ENCODE measurements at places on chromosomes 1 and 21.

- no peak for DNase-seq
Observed at GRCh38 chr1:33047839-33048305, 11.2 kb upstream of the AK2 start.

DNA sequence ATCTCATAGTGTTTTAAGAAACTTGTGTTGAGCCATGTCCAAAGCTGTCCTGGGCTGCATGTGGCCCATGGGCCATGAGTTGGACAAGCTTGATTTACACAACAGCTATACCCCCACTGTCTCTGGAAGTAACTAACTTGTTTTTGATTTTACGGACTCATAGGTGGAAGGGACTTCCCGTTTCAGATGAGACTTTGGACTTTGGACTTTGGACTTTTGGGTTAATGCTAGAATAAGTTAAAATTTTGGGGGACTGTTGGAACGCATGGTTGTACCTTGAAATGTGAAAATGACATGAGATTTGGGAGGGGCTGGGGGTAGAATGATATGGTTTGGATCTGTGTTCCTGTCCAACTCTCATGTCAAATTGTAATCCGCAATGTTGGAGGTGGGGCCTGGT, 52.6 kb upstream of the ZSWIM5 start:
- no peak for DNase-seq

DNA sequence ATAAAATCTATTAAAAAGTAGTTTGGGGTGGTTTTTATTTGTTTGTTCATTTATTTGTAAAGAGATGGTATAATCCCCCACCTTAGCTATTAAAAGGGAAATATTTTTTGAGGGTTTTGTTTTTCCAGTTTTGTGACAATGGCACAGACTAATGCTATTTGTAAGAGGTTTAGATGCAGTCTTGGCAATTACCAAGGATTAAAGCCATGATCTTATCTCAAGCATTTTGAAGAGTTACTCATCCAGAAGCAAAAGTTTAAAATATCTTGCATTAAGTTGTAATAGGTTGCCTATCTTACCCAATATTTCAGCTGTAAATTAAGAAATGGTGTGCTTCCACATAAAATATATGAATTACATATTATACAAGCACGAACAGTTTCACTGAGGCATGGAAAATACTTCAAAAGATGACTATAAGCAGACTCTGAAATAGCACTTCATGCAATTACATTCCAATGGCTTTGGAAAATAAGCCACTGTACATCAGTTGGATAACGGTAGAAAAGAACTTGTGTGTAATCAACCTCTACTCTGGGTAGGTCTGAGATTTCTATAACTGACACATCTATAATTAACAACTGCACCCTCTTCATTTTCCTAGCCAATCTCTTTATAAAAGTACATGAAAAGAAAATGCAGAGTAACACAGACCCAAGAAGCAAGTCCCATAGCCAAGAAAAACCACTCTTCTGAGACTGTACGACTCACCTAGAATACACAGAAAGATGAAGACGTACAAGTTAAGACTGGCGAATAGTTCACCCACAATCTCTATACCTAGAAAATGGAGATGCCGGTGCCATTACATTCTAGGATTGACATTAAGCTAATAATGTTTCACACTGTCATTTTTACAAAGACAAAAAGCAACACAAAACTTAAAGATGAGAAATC, 95.2 kb downstream of the PTPN14 start:
- DNase-seq: no peak

DNA sequence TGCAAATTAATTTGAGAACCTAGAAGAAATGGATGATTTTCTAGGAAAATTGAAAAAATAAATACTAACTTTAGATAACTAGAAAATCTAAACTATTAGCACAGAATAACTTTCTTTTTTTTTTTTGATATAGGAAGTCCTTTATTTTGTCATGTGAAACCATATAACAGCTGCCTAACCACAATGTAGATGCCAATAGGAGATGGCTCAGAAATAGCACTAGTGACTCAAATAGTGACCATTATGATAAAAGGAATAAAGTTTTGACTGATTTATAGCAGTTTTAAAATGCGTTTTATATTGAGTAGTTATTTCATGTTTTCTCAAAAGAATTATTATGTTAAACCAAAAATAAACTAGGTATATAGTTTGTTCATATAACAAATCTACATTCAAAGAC, 158.0 kb upstream of the CACYBP start:
- DNase-seq: no peak

DNA sequence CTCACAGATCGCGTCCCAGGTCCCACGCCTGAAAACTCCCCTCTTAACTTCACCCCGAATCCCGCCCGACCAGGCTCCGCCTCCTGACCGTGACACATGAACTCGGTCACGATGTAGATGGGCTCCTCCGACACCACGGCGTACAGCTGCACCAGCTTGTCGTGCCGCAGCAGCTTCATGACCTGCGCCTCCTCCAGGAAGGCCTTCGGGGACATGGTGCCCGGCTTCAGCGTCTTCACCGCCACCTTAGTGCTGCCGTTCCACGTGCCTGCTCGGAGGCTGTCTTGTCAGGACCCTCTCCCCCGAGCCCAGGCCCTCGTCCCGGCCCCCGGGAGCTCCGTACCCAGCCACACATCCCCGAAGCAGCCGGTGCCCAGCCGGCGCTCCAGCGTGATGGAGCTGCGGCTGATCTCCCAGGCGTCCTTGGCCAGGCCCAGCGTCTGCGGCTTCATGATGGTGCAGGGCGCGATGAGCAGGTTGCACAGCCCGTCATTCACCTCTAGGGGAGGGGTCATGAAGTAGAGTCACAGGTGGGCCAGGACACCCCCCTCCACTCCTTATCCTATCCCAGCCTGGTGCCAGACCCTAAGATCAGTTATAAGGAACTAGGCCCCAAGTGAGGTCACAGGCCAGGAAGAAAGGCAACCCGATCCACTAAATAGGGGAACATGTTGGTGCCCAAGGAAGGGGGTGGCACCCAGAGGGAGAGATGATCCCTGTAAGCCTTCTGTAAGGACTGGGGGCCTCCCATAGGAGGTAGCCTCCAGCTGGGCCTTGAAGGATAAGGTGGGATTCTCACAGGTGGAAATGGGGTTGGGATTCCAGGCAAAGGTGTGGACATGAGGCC, 11.6 kb upstream of the AHDC1 start:
- DNase-seq: no peak

DNA sequence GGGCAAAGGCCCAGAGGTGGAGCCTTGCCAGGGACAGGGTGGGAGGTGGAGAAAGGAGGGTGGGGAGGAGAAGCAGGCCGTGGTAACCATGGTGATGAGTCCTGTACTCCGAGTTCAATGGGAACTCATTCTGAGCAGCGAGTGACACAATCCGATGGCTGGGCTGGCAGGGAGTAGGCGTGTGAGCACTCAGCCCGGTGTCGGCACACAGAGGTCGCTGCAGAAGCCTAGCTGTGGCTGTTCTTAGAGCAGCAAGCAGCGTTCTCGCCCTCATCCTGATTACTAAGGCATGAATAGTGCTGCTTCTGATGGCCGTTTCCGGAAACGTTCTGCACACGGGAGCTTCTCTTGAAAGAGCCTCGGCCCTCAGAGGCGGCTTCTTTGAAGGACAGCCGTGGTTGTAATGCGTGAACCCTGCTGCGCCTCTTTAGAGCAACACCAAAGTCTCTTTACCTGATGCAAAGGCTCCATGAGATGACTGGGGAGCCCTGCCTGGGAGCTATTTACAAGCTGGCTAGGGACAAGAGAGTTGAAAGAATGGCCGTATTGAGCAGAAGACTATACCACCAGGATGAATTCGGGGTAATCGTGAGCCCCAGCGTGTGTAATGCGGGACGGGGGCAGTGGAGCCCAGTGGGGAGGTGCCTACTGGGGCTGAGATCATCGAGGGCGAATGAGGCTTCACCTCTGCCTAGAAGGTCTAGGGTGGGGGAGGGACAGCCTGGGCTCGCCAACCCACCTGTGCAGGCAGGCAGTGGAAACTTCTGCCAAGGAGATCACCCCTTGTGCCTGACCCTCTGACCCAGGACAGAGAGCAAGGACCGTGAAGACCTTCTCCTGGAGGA, 72.8 kb upstream of the PAX7 start:
- DNase-seq: no peak

DNA sequence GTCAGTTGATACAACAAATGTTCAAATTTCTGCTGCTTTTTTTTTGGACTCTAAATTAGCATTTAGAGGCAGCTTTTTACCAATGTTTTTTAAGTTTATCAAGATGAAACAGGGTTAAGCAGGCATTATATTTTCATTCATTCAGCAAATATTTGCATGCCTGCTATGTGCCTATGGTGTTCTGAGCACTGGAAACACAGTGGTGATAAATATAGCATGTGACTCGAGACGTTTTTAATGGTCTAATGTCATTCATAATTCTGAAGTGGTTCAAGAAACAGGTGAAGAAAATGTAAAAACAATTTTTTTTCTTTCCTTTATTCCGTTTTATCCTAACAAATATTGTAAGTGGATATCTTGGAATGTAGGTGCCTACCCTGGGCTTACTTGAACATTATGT, 26.8 kb downstream of the NEK7 start:
- no peak for DNase-seq

DNA sequence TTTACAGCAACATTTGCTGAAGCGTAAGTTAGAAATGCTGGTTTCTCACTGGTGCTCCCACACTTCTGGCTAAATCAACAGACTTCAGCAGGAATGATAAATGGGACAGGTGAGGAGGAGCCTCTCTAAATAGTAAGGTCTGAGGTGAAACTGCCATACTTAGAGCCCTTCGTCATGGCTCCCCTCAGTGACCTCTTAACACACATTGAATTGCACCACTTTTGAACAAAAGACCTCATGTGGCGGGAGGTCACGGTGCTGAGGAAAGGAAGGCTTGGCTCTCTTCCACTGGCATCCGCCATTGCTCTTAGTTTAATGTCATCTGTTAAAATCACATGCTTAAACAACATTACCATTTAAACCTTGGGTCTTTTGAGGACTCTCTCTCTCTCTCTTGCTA, 3.4 kb downstream of the MAP3K7CL start:
- no peak for DNase-seq

DNA sequence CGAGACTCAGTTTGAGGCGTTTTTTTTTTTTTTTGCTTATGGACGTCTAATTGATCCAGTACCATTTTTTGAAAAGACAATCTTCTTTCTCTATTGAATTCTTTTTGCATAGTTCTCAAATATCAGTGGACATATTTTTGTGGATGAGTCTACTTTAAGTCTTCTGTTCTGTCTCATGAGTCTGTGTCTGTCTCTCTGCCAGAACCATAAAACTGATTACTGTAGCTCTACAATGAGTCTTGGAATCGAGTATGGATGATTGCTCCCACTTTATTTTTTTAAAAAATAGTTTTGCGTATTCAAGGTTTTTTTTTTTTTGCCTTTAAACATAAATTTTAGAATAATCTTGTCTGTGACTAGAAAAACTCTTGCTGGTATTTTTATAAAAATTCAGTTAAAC, 323.5 kb downstream of the ZNF326 start:
- DNase-seq: no peak

GRCh38 chr1:86273066-86273465, 116.5 kb upstream of the COL24A1 start:
- DNase-seq: no peak

GRCh38 chr1:47411436-47411835, 4.6 kb upstream of the FOXE3 start:
- DNase-seq: no peak

- no peak for DNase-seq
Observed at GRCh38 chr1:244173240-244173639, 122.2 kb downstream of the ZBTB18 start.

DNA sequence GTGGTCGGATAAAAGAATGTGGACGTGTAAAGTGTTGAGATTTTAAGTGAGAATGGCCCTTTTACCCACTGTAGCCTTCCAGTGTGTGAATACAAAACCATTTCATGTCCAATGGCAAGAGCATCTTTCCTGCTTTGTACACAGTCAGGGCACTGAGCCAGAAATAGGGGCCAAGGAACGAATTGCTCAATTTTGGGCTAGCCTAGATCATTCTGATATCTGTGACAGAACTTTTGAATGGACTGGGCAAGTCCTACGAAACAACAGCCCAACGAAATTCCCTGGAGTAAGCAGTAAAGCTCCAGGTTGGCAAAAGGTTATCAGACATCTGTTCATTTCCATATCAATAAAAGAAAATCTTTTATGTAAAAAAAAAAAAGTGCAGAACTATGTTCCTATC, 5.5 kb downstream of the KIF26B start:
- DNase-seq: no peak

GRCh38 chr1:176604461-176604860, 141.5 kb downstream of the PAPPA2 start:
- DNase-seq: no peak

GRCh38 chr1:11129649-11130390, 30.2 kb upstream of the EXOSC10 start:
- DNase-seq: no peak

- DNase-seq: no peak
Observed at GRCh38 chr1:162206749-162207635, 137.5 kb downstream of the NOS1AP start.

GRCh38 chr1:182601416-182601786, 2.8 kb downstream of the RGS16 start:
- DNase-seq: peak; percentile 71

DNA sequence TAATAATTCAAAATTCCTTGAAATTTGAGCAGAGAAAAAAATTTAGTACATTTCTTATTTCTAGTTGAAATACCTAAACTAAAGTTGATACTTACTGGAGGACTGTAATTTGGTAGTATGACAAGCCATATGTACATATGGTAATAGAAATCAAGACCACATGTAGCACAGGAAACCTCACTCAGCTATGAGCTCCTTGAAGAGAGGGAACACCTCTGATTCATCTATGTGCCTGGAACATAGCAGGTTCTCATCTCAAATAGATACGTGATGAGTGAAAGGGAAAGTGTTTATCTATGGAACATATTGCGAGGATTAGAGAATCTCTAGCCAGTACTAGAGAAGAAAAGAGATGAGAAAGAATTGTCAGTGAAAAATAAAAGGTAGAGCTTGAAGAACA, 47.9 kb upstream of the GNG4 start:
- no peak for DNase-seq

DNA sequence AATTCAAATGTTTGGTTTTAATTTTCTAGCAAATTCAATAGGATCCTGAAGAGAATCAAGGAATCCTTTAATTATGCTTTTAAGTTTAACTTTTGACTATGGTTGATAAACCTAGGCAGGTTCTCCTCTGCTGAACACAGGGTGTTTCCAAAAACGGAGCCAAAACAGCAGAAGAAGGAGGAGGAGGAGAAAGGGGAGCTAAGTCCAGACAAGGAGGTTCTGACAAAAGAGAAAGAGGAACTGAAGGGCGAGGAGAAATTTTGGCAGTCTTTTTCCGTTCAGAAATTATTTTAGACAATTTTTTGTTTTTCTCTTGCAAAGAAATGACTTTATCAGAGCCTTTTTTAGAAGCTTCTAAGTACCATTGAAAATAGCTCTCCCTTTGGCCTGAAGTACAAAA, 33.2 kb upstream of the FNBP1L start:
- no peak for DNase-seq

- DNase-seq: no peak
Observed at GRCh38 chr1:33711511-33711910, 152.4 kb upstream of the HMGB4 start.

Data from dermis microvascular lymphatic vessel endothelial cell (primary cell).